Stimulated activated CD8-positive, alpha-beta memory T cell treated with anti-CD3 and anti-CD28 coated beads, Interleukin-4, amount 100 ng/mL, for 1 hour (primary cell): ENCODE measurements at places on chromosomes 7 and 10.
A peak's percentile ranks its signal among the peaks of the same experiment; 100 is the strongest.

GRCh38 chr7:29105191-29105590 is 41.1 kb downstream of the CPVL start:
- no peak for DNase-seq

DNA sequence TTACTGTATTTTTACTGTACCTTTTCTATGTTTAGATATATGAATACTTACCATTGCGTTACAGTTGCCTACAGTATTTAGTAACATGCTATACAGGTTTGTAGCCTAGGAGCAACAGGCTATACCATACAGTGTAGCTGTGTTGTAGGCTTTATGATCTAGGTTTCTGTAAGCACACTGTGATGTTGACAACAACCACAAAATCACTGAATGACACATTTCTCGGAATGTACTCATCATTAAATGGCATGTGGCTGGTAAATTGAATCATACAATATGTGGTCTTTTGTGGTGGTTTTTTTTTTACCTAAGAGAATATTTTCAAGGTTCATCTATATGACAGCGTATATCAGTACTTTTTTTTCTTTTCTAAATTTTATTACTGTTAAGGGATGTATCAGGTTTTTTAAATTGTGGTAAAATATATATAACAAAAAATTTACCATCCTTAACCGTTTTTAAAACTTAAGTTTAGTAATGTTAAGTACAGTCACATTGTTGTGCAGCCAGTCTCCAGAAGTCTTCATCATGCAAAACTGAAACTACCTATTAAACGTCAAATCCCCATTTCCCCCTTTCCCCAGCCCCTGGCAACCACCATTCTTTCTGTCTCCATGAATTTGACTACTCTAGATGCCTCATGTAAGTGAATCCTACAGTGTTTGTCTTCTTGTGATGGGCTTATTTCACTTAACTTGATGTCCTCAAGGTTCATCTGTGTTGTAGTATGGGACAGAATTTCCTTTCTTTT is 21.5 kb downstream of the BTAF1 start:
- DNase-seq, result no peak

DNA sequence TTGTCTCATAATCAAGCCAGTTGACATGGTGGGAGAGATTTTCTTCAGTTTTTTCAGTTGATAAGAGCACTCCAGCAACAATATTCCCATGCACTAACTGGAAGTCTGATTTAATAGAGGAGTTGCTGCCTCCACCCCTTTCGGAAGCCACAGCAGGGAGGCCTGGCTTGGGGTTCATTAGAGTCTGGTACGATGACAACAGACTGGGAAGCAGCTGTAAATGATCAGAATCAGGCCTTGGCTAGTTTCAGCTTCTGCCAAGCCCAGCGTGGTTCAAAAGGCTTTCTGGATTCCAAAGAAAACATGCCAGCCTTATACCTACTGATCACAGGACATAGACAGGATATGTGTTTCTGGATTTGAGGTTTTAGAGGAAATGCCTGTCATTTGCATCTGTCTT is 274.0 kb downstream of the CSTF2T start:
- DNase-seq, result no peak

DNA sequence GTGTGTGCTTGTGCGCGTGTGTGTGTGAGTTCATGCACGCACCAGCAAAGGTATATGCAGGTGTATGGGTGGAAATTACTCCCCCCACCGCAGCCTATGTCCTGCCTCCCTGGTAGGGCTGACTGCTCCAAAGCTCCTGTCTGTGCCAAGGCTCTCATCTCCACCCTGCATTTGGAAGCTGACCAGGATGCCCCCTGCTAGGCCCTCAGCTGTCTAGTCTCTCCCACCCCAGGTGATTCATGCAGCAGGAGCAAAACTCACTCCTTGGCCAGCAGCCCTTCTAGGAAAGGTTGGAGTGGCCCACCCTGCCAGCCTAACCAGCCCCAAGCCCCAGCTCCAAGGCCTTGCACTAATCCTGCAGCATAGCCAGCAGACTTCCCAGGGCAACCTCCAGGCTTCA is 148.4 kb downstream of the GRID1 start:
- DNase-seq, result no peak

- DNase-seq, result no peak
Measured at GRCh38 chr7:149415391-149416071, 45.3 kb downstream of the ZNF777 start.

- DNase-seq, result no peak
Measured at GRCh38 chr7:137482466-137482865, 138.9 kb upstream of the PTN start.

DNA sequence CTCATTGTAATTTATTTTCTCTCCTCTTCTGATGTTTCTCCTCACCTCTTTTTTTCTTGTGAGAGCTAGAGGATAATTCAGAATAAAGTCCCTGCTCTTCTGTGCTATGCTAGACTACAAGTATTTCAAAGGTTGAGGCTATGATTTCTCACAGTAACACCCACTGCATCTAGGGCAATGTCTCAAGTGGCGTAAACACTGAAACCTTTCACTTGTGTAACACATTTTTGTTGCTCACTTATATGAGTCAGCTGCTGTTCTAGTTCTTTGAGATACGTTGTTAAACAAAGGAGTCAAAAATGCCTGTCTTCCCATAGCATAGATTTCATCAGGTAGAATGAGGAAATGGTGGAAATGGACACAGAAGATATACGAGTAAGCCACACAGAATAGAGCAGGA is 305.1 kb upstream of the PITRM1 start:
- DNase-seq, result no peak

DNA sequence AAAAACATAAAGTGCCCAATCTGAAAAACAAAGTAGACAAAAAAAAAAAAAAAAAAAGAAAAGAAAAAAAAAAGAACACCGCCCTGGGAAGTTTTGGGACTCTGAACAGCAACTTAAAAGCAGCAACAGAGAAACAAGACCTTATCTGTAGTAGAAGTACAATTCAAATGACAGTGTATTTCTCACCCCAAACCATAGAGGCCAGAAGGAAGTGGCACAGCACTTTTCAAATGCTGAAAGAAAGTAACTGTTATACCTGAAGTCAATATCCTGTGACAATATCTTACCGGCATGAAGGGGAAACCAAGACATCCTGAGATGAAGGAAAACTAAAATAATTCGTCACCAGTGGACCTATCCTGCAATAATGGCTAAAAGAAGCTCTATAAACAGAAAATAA is 112.1 kb downstream of the DNAJC1 start:
- DNase-seq, result no peak

DNA sequence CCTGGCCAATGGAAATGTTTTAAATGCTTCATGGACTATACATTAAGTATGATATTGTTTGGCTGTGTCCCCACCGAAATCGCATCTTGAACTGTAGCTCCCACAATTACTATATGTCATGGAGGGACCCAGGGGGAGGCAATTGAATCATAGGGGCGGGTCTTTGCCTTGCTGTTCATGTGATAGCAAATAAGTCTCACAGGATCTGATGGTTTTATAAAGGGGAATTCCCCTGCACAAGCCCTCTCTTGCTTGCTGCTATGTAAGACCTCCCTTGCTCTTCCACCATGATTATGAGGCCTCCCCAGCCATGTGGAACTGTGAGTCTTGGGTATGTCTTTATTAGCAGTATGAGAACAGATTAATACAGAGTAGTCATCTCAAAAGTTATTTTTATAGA is 32.4 kb upstream of the GRB10 start:
- no peak for DNase-seq

DNA sequence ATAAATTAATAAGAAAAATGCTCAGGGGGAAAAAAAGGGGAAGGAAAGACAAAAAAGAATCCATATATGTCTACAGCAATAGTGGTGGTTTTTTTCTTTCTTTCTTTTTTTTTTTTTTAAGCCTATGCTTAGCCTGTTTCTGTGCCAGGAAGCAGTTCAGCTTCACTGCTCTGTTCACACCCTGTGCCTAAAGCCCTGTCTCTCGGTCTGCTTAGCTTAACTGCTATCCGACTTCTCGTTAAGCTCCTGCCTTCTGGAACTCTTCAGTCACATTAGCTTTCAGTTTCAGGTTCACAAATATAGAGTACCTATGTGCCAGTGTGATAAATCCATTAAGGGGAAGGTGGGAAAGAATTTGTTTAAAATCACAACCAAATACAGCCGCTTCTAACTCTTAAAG is 26.5 kb upstream of the NRG3 start:
- no peak for DNase-seq

DNA sequence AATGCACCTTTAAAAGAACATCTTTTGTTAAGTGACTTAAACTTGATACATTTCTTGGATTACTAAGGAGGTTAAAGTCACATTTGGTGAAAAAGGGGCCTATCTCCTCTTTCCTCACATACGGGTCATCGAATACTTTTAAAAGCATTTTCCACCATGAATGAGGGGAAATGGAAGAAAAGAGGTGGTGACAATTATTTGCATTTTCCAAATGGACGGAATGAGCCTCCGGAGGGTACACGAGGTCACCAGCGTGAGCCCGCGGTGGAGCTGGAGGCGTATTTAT is 1.0 kb upstream of the BMPR1A start:
- DNase-seq, result no peak

GRCh38 chr10:101840741-101841453 is 2.7 kb downstream of the KCNIP2 start:
- peak; percentile 52 for DNase-seq

DNA sequence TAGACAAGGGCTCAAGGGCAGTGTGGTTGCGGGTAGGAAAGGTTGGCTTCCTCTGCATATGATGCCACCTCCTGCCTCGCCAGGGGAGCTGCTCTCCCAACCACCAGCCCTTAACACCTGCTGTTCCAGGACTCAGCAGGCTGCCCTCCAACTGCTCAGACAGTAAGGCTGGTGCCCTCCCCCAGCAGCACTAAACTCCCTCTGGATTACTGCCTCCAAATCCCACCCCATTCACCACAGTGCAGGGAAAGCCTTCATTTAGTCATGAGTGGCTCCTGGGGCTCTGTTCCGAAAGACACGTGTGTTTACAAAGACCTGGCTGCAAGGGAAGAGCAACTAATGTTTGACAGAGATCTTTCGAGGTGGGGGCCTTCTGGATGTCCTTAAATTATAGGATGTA is 437.2 kb upstream of the MKI67 start:
- DNase-seq, result no peak

DNA sequence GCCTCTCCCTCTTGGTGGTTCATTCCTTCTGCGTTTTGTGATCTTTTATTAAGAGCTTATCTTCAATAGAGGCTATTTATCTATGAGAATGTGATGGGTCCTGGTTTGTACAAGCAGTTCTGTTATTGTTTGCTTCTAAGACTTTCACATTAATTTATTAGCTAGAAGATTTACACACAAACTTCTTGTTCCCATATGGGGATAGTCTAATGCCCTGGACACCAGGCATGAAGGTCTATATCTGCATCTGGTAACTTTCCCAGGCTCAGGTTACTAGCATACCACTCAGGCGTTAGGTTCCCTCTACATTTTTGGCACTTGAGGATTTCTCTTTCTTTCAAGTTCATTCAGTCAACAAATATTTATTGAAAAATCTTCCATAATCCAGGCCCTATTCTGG is 7.7 kb downstream of the XPNPEP1 start:
- no peak for DNase-seq

DNA sequence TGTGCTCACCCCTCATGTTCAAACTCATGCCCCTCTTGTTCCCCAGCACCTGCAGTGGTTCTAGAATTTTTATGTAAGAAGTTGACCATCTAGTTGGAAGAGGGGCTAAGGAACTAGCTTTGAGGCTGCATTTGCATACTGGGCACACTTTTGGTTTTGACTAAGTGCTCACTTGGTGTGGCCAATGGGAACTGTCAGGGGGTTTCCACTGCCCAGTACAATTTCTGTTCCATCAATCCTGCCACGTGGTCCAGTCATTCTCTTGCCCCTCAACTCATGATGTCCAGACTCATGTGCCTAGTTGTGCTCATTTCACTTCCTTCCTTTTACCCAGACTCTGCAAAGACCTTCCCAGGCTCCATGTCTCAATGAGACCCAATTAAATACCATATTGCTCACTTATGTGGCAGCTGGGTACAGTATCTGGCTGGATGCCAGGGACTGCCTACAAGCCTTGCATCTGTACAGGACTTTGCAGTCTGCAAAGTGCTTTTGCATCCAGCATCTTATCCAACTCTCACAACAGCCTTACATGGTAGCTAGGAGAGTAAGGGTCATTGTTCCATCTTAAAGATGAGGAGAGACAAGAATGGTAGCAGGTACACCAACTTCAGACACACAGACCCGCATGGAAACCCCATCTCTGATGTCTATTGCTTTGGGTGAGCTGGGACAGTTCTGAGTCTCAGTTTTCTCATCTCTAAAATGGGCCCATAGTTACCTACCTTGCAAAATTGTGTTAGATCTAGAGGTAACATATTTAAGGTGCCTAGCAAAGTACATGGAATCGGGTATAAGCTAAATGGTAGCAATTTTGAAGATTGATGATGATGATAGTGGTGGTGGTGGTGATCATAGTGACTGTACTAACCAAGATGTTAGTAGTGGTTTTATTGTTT is 30.1 kb upstream of the KCNMA1 start:
- no peak for DNase-seq

DNA sequence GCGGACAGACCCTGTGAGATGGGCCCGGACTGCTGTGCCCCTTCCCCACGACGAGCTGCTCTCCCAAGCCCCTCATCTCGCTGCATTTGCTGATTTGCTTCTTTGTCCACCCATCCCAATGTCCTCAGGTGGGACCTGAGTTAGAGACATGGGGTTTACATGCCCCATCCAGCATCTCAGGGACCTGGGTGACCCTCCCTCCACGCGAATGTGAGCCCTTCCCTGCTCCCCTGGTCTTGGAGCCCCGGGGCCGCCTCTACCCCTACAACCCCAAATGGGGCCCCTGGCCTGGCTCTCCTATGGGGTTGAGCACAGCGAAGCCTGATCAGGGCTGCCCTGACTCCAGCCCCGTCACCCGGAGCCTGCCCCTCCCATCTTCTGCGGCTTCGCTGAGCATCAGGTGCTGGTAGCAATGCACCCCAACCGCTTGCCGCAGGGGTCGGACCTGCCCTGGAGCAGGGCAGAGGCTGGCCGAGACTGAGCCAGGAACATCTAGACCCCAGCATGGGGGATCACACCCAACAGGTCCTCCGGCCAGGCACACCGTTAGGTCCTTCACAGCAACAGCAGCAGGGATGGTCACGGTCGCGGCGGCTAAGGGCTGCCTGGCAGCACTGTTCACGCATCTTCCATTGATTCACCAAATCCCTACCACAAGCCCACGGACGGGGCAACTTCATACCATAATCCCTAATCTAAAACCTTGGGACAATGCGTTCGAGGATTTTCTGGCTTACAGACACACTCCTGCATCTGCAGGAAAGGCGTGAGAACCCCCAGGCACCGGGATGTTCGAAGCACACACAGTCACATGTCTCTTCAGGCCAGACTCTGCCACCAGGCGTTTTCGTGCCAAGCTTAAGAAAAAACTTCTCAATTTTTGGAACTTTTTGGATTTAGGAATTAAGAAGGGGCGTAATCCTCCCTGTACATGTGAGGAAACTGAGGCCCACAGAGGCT is 15.5 kb downstream of the WDR86 start:
- DNase-seq, result no peak

- DNase-seq, result no peak
Measured at GRCh38 chr10:34029455-34029854, 695.0 kb upstream of the NRP1 start.

GRCh38 chr10:132509506-132510173 is 27.9 kb upstream of the INPP5A start:
- DNase-seq, result no peak

- no peak for DNase-seq
Measured at GRCh38 chr10:62728479-62728878, 76.0 kb upstream of the ADO start.
